ENCODE measurements at places on chromosomes 1 and 21.

DNA sequence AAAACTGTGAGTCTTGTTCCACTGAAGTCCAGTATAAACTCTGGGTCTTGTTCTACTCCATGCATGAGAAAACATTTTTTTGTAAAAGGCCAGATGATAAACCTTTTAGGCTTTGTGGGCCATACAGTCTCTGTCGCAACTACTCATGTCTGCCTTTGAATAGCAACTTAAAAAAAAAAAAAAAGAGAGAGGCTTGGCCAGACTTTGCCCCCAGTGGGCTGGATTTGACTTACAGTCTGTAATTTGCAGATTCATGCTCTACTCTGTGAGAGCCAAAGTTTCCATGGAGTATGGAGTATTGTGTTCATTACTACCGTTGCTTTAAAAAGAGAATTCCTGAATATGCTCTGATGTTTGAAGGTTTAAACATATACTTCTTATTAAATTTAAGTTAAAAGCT, 654.9 kb upstream of the PKN2 start:
- DNase-seq, result no peak

- peak; percentile 84 for DNase-seq
Measured at GRCh38 chr1:183238071-183238470, 52.0 kb downstream of the LAMC2 start.

DNA sequence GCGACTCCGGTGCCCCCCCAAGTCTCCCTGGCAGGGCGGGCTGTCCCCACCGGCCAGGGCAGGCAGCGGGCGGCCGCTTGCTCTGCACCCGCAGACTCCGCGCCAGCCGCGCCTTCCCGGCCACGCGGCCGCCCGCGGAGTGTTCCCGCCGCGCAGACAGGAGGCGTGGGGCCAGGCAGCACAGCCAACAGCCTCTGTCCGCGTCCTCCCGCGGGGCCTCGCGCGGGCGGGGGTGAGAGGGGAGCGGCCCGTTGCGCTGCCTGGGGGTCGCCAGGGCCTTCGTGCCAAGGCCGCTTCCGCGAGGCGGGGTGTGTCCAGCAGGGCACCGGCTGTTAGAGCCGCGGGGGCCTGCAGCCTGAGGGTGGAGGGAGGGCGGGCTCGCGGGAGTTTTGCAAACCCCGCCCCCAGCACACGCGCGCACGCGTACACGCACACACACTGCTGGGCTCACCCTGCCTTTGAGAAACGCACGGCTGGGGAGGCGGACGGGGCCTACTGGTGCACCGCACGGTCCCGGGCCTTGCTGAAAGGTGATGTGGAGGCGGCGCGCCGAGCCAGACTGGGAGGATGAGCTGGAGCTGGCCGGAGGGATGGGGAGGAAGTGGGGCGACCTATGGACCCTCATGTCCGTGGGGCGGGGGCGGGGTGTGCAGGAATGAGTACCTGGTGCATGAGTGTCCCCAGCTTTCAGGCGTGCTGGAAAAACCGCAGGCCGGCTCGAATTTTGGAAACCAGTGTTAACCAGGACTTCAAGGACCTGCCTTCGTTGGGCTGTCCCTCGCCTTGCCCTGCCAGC, 41.5 kb downstream of the KIAA1614 start:
- peak; percentile 63 for DNase-seq

GRCh38 chr21:30443226-30443625, 3.2 kb downstream of the KRTAP15-1 start:
- no peak for DNase-seq

DNA sequence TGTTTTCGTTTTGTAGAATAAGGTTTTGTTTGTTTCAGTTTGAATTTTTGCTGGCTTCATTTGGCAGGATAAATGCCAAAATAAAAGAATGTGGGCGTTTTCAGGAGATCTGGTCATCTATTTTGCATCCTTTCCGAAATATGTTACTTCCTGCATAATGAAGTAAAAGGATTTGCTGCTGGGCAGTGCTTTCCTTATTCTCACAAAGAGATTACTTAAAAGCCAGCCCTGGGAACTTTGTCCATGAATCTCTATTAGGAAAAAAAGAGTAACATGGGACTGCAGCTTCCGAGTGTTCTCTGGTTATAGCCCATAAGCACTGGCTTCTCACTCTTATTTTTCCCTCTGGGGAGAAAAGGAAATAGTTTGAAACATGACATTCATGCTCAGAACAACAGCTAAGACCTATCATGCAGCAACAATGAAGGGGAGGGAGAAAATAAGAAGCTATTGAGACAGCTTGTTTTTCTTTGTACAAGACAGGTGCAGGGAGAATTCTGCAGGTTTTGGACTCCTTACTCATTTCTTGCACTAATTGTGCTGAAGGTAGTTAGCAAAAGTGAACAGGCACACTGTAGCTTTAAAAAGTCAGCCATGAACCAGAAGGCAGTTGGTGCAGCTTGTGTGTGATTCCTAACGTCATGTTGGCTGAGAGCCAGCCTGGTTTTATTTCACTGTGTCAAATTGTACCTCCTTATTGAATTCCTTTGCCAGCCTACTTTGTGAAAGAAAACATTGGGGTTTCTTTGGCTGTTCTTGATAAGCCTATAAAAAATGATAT, at the start of gene SAMD13:
TSS of gene SAMD13 (plus strand) at position 705 of the 781 bp plus-strand sequence. CDS start 1,527 bp downstream, outside the sequence.
- peak; percentile 77 for DNase-seq

DNA sequence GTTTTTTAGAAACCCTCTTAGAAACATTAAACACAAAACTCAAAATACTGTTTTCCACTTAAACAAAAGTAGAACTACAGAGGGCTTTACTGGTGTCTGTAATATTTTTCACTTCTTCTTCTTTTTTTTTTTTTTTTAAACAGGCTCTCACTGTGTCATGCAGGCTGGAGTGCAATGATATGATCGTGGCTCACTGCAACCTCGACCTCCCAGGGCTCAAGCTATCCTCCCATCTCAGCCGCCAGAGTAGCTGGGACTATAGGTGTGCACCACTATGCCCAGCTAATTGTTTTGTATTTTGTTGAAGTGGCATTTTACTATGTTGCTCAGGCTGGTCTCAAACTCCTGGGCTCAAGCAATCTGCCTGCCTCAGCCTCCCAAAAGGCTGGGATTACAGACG, 194.8 kb downstream of the DAB1 start:
- no peak for DNase-seq

GRCh38 chr21:34900376-34900775, 148.7 kb downstream of the RUNX1 start:
- no peak for DNase-seq

- DNase-seq, result peak; percentile 8
Measured at GRCh38 chr1:175373786-175374623, 181.4 kb upstream of the KIAA0040 start.

DNA sequence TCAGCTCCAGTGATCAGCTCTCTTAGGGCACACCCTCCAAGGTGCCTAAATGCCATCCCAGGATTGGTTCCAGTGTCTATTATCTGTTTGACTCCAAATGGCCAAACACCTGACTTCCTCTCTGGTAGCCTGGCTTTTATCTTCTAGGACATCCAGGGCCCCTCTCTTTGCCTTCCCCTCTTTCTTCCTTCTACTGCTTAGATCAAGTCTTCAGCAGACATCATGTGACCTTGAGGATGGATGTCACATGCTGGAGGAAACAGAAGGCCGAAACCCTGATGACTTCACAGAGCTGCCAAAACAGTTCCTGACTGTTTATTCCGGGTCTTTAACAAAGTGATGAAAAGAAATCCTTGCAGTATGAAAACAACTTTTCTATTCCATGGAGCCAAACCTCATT, 24.4 kb upstream of the WDR26 start:
- DNase-seq, result no peak

Measured in iris pigment epithelial cell (primary cell).